ENCODE measurements at places on chromosomes 6 and 20. TPM values are rescaled to one million over a fixed set of nuclear protein-coding genes. Genes with fewer than 3 reads are reported as not detected.

- DNase-seq, result no peak
Observed at GRCh38 chr6:155543166-155543847, 87.7 kb upstream of the NOX3 start.

- no peak for DNase-seq
Observed at GRCh38 chr6:135159531-135159930, 21.6 kb upstream of the MYB start.

DNA sequence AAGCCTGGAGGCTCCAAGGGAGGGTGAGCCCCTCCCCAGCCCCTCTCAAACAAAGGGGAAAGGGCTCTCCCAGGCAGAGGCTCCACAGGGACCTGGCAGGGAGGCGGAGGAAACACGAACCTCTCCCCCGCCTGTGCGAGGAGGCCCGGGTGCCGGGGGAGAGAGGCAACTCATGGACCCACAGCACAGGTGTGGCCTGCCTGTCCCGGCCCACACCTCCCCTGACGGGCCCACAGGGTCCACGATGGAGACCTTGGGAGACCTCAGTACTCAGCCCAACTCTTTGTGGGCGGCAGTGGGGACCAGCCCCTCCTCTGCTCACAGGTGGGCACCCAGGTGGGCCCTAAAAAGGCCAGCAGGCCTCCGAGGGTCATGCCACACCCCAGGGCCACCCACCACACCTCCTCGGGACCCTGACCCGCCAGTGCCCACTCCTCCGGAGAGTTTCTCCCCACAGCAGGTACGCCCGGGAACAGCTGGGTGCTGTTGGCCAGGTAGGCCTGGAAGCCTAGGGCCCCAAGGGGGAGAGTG lies 12.2 kb downstream of the LAMA5 start:
- DNase-seq, result no peak

The BPI gene
- total RNA-seq, result not detected

- DNase-seq, result no peak
Observed at GRCh38 chr6:129100164-129100563, 217.2 kb downstream of the LAMA2 start.

The GSTA4 gene
- total RNA-seq, result 4.9 TPM

DNA sequence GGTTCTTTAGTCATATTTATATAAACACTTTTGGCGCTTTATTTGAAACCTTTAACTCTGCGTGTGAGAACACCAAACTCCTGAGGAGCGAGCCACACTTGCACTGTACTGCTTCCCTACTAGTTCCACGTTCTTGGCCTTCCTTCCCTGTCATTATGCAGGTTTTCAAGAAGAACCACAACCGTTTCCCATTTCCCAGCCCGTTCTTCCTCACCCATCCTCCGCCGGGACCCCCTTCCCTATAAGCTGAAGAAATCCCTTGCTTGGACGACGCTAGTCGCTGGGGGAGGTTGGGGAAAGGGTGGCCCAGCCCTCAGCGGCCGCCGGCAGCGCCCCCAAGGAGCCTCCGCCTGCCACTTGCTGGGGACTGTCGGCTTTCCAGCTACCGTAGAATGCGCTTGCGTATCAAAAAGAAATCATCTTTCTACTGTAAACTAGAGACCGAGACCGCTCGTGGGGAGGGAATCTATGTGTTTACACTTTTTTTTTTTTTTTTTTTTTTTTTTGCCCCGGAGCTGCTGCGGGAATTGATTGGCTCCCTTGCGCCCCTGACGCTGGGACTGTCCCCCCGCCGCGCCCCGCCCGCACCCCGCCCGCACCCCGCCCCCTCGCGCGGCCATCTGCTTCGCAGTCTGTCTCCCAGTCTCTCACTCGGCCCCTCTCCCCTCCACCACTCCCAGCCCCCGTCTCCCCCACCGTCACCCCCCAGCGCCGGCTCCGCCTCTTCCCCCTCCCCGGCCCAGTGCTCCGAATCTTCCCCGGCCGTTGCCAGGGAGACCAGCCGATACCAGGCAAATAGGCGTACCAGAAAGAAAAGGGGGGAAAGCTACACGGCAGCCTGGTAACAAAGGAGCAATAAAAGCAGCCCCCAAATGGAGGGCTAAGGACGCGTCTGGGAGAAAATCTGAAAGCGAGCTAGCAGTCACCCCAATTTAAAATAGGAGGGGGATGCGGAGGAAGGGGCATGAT lies 2.3 kb upstream of the MARCKS start:
- no peak for DNase-seq

- no peak for DNase-seq
Observed at GRCh38 chr6:121999456-122000065, 399.9 kb upstream of the HSF2 start.

DNA sequence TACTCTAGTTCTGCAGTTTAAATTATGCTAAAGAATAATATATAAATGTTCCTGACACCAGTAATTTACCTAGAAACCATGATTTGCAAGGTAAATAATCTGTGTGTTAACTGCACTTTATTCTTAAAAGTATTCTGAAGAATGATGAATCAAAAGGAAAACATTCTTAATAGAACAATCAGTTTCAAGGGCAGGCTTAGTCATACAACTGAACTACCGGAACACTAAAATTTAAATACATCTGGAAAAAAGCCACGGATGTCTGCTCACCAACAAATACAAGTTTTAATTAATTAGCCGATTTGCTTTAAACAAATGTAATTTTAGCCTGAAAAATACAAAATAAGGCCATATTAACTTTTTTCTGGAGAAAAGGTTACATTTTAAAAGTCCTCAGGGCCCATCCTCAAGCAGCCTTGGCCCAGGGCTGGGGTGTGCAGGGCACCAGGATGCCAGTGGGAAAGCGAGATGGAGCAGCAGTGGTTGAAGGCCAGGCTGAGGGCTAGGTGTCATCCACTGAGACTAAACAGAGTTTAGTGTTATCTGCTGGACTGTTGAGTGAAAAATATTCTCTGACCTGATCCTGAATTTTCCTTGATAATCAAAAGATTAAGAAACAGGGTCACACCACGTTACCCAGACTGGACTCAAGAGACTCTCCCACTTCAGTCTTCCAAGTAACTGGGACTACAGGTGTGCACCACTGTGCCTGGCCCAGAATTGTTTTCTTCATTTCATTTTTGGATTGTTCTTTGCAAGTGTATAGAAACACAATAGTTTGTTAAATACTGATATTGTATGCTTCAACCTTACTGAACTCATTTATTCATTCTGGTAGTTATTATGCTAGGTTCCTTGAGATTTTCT lies 88.2 kb upstream of the DST start:
- DNase-seq, result no peak

All from CD8-positive, alpha-beta memory T cell (primary cell).